ENCODE measurements at places on chromosomes 3 and 15.

DNA sequence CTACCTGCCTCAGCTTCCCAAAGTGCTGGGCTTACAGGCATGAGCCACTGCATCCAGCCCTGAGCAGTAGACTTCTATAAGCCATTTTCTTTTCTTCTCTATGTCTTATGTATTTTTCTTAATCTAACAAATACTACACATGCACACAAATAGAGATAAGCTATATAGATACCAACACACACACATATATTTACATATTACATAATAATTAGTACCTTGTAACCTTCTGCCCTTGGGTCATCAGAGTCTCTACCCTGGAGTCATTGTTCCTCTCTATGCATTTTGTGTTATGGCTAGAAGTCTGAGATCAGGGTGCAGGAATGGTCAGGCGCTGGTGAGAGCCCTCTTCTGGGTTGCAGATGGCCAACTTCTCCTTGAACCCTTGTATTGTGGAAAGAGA, 154.0 kb upstream of the PTPRG start:
- no peak for DNase-seq

DNA sequence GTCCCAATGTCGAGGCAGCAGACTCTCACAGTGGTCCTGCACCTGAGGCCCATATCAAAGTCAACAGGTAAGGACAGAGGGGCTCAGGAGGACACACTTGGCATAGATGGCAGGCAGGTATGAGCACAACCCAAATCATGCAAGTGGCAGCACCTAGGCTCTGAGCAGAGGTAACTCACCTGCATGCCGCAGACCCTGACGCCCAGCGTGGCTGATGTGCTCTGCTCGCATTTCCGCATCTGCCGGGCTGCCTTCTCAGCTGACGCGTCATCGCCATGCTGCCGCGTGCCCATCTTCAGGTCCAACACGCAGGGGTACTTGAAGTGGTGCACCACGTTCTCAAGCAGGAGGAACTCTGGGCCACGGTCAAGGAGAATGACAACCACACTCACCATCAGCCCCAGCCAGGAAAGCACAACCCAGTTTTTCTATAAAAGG, 4.2 kb upstream of the GMPPB start:
- DNase-seq = no peak

DNA sequence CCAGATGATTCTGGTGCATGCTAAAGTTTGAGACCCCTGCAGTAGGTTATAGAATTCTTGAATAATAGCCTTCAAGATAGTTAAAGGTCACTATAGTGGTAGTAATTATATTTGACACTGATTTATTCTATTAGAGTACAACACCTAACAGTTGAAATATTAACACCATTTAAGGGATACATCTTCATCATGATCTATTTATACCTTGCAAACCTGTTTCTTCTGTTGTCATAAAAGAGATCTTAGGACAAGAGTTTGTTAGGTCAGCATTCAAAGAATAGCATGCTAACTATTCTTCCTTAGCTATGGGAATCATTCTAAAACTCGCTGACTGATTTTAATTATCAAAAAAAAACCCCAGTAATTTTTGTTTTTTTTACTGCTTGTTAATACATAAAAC, 46.5 kb downstream of the TSC22D2 start:
- no peak for DNase-seq

DNA sequence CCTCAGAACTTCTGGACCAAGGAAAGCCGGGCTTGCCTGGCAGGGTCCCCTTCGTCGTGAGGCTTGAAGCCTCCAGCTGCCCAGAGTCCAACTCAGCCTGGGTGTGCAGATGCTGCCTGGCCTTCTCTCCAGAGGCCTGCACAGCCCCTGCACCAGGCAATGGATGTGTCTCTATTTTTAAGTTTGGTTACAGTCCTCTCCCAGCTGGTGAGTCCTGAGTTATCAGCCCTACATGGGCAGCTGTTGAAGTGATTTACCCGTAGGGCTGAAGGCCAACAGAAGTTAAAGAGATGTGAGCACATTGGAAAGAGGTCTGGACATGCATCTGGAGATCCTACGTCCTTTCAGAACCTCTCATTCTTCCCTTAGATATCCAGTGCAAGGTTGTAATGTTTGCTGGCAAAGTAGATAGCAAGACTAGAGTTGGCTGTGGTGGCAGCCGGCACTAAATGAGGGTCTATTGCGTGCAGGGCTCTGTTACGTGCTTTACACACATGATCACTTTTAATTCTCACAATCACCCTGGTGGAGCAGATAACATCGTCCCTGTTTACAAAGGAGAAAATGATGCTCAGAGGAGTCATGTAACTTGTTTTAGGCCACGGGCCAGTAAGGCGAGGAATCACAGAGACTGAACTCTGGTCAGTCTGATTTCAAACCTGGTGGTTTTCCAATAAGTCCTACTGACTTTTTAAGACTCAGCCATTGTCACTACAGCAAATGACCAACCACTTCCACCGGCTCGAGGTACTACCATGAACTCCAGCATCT, 9.9 kb downstream of the FYCO1 start:
- DNase-seq = no peak

- no peak for DNase-seq
Measured at GRCh38 chr15:25545017-25545416, 106.2 kb upstream of the UBE3A start.

DNA sequence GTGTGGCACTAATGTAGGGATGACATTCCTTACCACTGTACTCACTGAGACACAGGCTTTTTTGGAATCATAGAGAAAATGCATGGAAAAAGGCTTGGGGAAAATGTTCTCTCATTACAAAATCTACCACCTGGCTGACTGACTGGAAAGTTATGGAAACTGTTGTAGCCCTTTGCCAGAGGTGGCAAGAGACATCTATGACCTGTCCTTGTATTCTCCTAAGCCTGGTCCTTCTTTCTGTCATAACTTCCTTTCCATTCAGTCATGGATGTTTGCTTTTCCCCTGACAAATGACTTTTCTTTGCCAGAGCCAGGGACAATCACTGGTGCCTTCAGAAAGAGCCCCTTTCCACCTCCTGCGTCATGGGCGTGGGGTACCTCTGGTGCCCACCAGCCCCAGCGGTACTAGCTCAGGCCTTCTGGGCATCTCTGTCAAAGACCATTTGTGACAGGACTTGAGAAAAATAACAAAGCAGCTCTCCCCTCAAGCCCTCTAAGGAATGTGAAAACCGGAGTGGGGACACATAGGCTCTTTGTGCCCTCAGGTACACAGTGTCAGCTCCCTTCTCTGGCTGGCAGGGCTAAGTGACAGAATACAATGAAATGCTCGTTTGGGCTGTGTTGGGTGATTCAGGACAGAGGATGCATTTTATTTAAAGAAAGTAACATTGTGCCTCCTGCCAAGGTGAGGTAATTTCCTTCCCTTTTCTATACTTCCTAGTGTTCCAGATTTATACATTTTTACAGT, 381.1 kb upstream of the RASGRP1 start:
- DNase-seq = no peak

DNA sequence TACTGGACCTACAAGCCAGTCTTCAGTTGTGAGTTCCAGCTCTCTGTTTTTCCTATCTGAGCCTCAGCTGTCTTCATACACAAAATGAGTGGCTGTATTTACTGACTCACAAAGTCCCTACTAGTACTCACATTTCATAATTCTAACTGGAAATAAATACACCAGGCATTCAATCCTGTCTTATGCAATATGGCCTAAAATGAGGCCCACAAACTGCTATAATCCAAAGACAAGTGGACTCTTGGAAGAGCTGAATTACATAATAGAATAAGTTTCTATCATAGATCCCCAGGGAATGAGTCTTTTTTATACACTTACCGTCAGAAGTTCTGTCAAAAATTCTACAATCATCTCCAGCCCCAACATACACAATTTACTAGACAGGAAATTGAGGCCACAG, 211.9 kb downstream of the LRRN1 start:
- no peak for DNase-seq

Data from ELR (cell line).